ENCODE measurements at places on chromosomes 11 and 22.

GRCh38 chr11:120674542-120674941, 163.0 kb downstream of the GRIK4 start:
- no peak for DNase-seq

DNA sequence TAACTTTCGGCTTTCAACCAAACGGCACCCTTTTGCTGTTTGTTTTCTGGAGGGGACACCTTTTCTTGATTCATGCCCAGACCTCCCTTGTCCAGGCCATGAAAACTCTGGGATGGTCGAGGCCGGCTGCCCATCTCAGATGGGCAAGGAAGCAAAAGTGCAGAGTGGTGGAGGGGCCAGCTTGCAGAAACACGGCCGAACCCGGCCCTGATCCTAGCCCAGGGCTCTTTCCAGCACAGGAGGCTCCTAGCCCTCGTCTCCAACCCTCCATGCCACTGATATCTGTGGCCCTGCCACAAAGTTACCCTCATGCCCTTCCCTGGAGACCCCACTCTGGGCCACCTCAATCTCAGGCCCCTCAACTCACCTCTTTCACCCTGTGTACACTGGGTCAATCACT, 18.9 kb upstream of the SLC22A12 start:
- no peak for DNase-seq

GRCh38 chr11:61280883-61281580, 14.1 kb downstream of the VWCE start:
- DNase-seq: no peak

DNA sequence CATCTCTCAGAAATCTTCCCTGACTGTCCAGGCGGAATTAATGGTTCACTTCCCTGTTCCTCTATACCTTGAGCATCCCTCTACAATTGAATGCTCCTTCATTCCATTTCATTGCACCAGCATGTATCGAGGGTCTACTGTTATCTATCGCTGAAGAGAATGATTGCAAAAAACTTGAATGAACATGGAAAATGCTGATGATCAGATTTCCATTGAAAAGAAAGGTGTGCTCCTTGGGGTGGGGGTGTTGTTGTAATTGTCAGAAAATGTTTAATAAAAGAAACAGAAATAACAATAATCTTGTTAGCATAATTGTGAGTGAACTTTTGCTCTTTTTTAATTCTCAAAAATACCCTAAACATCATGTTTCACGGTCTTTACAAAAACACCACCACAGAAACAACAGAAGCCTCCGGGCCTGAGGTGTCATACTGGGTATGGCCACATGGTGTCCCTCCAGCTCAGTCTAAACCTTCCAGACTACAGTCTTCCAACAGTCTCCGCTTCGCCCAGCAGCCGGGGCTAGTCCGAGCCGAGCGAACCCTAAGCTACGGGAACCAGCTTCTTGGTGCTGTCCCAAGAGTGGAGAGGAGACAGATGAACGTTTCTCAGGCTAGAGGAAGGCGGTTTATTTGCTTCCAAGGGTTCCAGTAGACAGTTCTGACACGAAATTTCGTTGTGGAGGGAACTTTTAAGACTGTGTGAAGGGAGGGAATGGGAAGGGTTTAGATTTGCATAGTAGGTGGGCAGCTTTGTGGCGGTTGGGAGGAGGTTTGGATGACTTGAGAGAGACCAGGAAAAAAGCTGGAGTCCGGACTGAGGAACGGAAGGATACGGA, 75.8 kb upstream of the ZBED5 start:
- peak; percentile 84 for DNase-seq

- DNase-seq: no peak
Measured at GRCh38 chr22:22888571-22889353, 1.1 kb downstream of the IGLL5 start.

- no peak for DNase-seq
Measured at GRCh38 chr22:47175151-47176025, 412.9 kb downstream of the TBC1D22A start.

- no peak for DNase-seq
Measured at GRCh38 chr11:13463779-13464290, 813 bp upstream of the BTBD10 start.

DNA sequence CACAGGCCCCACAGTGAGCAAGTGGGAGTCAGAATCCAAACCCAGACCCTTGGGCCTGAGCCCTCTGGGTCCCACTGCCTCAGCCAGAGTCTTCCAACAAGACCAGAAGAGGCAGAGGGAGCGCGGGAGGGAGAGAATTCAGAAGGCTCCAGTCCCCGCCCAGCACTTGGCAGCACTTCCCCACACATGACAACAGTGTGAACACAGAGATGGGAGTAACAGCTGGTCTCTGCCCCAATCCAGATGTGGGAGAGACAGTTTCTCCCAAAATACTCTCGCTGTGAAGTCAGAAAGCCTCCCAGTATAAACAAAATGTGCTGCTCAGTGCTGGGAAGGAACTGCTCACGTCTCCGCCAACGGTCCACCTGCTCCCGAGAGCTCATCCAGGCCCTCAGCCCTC, 219.9 kb downstream of the MN1 start:
- no peak for DNase-seq

DNA sequence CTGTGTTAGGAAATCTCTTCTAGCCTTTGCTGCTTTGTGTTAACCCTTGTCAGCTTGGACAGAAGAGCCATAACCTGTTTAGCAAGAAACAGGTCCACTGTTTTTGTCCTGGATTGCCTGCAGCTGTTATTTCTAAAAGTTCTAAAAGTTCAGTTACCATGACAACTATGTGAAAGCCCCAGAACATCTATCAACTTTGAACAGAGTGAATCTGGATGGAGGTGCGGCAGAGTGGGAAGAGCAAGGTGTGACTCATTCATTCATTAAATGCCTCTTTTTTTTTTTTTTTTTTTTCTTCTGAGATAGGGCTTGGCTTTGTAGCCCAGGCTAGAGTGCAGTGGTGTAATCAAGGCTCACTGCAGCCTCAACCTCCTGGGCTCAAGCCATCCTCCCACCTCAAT, 50.5 kb downstream of the RBX1 start:
- no peak for DNase-seq

GRCh38 chr11:75167617-75168016, 16.7 kb downstream of the SLCO2B1 start:
- DNase-seq: no peak

GRCh38 chr11:116579031-116579653, 193.6 kb downstream of the BUD13 start:
- peak; percentile 74 for DNase-seq

DNA sequence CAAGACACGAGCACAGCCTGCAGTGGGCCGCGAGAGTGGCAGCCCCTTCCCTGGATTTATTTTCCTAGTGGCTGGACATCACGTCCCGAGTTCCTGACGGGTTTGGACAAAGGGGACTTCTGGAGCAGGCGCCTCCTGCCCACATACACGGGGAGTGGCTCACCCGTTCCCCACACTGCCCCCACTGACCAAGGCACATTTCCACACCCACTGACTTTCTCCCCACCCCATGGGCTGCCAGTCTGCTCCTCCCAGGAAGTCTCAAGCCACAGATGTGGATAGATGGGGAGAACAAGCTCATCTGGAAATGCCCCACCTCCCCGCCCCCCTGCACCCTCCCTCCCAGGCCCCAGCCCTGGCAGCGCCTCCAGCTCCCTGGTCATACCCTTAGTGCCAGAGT, 34.0 kb upstream of the FADD start:
- DNase-seq: no peak

All from NCI-H2029 (cell line).